ENCODE measurements at places on chromosomes 3 and 15.
A peak's percentile ranks its signal among the peaks of the same experiment; 100 is the strongest.

GRCh38 chr3:47984075-47984728 lies 32.0 kb downstream of the MAP4 start:
- DNase-seq, result peak; percentile 91

DNA sequence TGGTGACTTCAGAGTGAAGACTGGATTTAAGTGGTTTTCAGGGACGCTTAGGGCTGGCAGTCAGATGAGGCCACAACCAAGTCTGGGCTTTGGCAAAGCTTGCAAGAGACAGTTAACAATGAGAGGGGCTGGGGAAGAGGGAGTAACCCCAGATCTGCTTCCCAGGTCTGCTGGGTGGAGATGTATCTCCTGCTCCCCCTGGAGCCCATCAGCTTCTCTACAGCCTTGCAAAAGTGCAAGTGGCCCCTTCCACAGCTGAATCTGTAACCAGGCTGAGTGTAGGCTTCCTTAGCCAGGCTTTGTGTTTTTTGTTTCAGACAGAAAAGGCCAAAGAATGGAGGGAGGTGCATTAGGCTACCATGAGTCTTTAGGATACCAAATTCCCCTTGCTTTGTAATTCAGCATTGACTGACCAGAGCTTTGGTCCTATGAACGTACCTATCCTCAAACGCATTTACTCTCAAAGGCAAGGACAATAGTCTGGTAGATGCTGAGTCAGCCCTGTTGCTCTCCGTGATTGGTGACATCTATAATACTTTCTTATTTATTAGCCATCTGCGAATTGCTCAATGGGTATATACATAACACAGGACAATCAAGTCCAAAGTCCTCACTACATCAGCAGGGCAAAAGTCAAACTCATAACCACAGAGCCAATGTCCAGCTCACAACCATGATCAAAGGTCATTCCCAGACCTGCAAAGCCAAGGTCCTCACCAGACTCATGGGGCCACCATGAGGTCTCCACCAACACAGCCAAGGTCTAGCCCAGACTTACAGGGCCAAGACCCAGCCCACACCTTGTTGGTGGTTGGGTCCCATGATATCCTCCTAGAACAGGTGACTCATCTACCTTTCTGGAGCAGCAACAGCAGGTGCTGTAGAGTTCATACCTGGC lies 17.1 kb downstream of the CCDC13 start:
- DNase-seq, result no peak

GRCh38 chr15:60563539-60564404 lies 84.8 kb upstream of the ICE2 start:
- no peak for DNase-seq

- DNase-seq, result no peak
Measured at GRCh38 chr3:112815981-112816380, 30.7 kb downstream of the CD200R1L start.

GRCh38 chr3:47475029-47475569 lies 642 bp downstream of the SCAP start:
- DNase-seq, result no peak

DNA sequence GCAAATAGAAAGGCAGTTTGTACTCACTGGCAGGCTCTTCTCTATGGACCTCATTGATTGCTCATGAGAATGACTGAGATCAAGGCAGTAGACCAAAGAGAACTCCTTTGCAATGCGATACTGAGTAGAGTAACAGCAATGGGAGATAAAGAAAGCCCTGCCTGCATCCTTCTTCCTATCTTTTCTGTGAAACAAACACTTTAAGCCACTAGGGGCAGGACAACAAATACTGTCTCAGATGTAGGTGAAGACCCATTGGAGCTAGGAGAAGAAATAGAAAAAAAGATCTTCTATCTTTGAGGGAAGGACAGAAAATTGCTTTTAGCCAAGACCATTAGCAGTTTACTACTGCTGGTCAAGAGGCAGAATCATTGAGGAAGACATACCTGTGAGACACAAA lies 117.6 kb upstream of the IGSF10 start:
- no peak for DNase-seq

DNA sequence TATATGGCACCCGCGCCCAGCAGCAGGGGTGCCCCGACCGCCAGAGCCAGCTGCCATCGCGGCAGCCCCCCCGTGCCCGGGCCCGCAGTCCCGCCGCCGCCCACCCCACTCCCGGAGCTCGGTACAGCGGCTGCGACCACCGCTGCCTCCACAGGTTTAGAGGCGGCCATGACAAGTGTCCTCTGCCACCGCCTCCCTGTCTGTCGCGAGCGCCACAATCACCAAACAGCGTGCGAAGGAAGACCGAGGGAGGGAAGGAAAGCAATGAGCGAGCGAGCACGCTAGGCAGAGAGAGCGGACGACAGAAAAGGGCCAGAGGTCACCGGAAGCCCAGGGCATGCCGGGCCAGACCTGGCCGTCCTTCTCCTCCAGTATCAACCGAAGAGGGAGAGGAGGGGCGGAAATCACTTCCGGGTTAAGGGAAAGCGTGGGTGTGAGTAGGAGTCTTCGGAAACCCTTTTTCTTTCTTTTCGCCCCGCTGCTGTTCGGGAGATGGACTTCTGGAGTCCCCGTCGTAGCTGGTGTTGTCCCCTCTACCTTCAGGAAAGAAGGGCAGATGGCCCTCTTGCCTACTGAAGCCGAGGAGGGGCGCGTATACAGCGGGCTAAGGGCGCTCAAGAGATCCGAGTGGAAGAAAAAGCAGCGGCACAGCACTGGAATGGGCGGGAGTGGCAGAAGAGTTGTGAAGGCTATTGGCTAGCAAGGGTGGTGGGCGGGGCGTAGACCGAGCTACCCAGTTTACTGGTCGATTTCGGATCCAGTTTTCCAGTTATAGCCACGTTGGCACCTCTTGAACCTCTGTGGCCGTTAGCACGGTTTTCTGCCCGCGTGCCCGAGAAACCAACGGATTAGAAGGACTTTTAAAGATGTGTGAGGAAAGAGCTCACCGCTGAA lies at the start of the genes LNP1 and TOMM70:
Gene LNP1 (plus strand): TSS at position 760 of the 894 bp plus-strand sequence. CDS start 28,191 bp downstream, outside the sequence.
Gene TOMM70 (minus strand): TSS at position 310 of the 894 bp plus-strand sequence. CDS start 140 bp downstream, at position 170.
- peak; percentile 95 for DNase-seq

DNA sequence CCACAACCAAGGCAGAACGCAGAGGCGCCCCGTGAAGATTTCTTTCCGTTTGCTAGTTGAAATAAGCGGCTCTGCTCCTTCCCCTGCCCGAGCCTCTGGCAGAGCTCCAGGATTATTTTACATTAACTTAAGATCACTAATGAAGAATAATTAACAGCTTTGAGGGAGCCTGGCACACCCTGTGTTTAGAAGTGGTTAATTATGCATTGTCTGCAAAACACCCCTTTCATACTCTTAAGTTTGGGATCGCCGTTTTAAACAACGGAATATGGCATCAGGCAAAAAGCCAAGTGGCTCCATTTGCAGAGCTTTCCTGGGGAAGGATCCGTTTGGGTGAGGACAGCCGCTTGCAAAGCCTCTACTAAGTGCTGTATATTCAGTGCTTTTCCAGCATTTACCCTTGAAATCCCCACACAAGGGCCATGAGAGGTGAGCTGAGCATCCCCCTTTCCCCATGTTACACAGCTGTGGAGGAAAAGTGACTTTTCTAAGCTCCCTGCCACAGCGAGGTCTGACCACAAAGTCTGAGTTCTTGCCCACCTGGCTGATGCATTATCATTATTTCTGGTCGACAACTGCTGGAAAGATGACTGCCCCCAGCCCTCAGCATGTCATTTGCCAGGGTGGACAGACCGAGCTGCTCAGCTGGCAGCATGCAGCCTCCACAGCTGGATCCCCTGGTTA lies 33.9 kb downstream of the IQSEC1 start:
- no peak for DNase-seq

GRCh38 chr15:57559875-57560274 lies 31.8 kb upstream of the MYZAP start:
- peak; percentile 15 for DNase-seq

GRCh38 chr3:151203051-151203420 lies at the start of gene GPR171:
Gene GPR171 (minus strand): TSS chr3:151203216. CDS start chr3:151199386, 3,830 bp downstream.
- DNase-seq, result no peak

- DNase-seq, result no peak
Measured at GRCh38 chr3:183123891-183124290, 24.6 kb upstream of the MCCC1 start.

GRCh38 chr3:82236257-82236656 lies 474.8 kb upstream of the GBE1 start:
- no peak for DNase-seq

DNA sequence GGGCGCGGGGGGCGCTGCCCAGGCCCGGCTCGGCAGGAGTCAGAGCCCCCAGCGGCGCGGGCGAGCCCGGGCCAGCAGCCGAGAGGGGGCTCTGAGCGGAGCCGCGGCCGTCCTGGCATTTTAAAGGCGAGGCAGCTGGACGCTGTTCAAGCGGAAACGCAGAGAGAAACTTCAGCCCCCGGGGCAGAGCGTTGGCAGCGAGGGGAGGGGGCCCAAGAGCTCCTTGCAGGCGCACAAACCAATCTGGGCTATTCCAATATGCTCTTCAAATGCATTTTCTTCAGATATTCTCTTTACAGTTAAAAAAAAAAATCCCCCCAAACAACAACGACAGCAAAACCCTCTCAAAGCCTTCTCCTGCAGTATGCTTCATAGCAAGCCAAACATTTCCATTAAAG lies at the start of gene CTXND1:
Gene CTXND1 (minus strand): TSS at position 93 of the 398 bp plus-strand sequence. CDS start 50,264 bp downstream, outside the sequence.
- no peak for DNase-seq

DNA sequence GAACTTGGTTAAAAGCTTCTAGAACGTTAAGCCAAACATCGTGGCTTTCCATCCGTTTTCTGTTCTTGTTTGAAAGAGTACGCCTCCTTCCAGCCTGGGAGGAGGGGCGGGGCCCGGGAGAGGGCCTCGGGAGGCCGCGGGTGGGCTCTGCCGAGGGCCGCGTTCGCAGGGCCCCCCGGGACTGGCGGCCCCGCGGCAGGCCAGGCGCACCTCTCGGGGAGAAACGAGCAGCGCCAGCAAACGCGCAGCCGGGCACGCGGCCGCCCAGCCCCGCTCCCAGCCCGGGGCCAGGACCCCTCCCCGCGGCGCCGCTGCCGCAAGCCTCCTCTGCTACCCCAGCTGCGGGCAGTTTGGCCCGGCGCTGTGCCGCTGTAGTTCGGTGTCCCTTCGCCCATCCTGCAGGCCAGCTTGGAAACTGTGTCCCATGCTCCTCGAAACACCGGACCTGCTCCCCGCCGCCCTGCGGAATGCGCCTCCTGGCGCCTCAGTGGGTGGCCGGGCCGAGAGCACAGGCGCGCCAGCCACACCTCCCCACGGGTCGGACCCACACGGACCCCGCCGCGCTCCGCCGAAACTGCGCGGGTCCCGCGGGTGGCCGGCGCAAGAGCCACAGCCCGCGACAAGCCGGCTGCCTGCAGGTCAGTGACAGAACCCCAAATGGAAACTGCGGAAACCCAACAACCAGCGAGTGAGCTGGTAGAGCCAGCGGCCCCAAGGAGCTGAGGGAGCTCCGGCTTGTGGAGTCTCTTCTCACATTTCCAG lies 2.3 kb downstream of the OCA2 start:
- DNase-seq, result no peak

DNA sequence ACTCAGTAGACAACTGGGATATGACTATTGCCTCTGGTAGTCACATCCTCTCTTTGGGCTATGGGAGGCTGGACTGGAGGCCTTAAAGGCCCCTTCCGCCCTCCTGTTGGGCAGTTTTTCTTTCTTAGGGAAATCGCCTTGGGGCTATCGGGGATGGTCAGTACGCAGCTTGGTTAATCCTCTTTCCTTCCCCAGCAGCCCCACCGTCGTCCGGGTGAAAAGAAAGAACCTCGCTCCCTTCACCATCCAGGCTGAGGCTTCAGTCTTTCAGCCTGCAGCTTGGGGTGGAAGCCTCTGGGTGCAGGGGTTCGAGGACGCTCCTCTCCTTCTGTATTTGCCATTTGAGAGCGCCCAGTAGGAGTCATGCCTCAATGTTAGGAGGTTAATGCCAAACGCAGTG lies 641 bp upstream of the ST6GAL1 start:
- DNase-seq, result no peak

GRCh38 chr3:169591983-169592644 lies 71.4 kb downstream of the MECOM start:
- peak; percentile 17 for DNase-seq

DNA sequence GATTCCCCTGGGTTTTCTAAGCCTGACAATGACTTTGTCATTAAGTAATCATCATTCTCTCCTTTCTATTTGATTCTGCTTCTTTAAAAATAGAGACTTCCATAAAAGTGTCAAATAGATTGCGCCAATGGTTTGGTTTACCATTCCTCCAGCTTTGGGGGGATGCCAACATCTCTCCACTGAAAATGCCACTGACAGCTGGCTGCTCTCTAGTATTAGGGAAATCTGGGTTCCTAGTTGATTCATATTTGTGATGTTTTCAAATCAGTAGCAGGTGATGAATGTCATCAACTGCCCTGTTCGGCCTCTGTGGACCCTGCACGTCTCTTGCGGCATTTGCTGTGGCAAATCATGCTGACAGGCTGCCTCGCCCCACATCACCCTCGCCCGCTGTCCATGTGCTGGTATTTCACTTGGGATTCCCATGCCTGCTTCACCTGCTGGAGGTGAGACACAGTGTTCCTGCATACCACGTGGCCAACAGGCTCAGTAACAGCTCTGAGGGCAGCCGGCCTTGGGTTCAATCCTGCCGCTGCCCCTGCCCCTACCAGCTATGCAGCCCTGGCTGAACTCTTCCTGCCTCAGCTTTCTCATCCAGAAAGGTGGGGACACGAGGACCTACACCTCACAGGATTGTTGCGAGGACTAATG lies 28.1 kb downstream of the ZXDC start:
- DNase-seq, result no peak

DNA sequence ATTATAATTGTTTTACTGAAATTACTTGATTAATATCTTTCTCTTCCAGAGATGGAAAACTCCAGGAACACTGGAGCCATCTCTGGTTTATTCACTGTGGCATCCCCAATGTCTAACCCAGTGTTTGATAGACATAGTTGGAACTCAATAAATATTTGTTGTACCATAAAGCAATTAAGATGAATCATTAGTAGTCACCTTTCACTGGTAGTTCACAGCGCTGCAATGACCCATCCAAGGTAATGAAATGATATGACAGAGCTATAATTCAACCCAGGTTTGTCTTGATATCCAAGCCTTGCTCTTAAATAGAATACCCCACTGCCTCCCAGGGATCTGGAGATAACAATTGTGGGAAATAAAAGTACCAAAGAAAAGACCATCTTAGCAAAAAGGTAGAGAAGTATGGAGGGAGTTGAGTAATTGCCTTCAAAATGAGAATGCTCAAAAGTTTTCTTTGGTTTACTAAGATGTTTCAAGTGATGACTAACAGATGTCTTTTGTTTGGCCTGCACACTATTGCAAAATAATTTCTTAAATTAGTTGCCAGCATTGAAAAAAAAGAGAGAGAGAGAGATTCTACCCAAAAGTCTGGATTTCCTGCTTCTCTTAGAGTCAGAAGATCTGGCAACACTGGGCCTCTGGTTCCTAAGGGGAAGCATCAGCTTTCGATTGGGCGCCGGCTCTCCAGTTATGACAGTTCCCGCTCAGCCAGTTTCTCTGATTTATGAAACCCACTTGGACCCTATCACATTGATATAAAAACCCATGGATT lies 348.5 kb downstream of the ERC2 start:
- peak; percentile 79 for DNase-seq

GRCh38 chr15:39181056-39181747 lies 399.7 kb upstream of the THBS1 start:
- DNase-seq, result no peak
